ENCODE measurements at places on chromosomes 7 and 10. TPM values are rescaled to one million over a fixed set of nuclear protein-coding genes. Genes with fewer than 3 reads are reported as not detected.

DNA sequence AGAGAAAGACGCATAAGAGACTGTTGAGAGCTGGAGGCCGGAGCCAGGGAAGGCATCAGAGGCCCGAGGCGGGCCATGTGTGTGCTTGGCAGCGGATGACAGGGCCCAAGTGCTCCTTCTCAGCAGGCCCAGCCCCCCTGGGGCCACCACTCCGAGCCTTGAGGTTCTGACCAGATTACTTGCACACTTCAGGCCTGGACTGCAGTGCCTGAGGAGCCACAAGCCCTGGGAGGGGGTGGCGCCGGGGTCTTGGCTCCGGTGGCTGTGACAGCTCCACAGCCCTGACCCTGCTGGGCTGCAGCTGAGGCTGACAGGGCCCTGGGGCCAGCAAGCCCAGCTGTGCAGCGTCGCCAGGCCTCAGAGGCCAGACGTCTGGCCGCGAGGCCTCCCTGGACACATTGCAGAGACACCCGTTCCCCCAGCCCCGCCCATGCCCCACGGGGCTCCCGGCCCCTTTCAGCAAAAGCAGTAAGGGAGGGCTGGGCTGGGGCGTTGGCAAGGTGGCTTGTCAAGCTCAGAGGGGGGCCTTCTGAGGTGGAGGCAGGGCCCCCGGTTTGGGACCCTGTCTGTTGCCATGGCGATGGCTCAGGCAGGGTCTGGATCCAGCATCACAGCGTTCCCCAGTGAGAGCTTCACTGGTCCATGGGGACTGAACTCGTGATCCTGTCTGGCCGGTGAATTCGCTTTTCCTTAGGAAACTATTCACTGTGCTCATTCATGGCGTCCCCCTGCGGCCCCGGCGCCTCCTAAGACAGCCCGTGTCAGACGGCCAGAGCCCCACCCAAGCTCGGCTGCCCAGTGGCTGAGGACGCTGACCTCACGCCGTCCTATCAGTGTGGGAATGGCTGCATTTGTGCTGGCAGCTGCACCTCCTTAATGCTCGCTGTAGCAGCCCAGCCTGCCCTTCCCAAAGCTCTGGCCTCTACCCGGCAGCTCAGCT, 5.7 kb downstream of the ELN start:
- no peak overlapping the region for H3K4me3 ChIP-seq
- H3K4me1 ChIP-seq = peaks cover 9% of the 10 kb centered on the region
- H3K36me3 ChIP-seq = no peaks in the 10 kb centered on the region
- no peak overlapping the region for H3K27ac ChIP-seq

DNA sequence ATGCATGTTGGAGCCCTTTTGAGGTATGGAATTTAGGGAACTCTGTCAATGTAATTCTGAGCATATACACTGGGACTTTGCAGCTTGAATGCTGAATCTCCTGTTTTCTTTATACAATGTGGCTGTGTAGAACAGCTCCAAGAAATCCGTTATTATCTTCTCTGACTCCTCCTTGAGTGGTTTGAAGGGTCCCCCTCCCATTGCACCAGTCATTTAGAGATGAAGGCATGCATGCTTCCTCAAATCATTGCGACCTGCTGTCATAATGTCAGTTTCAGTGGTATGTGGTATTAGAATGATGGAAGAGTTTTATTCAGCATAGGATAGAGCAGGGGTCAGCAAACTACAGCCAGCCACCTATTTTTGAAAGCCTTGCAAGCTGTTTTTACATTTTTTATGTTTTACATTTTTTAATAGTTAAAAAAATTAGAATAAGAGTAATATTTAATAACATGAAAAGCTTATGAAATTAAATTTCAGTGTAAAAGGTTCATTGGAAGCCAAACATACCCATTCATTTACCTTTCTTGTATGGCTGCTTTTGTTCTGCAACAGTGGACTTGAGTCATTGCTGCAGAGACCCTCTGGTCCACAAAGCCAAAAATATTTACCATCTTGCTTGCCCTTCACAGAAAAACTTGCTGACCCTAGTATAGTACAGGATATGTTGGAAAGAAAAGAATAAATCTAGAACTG, 8.1 kb downstream of the STK17A start:
- peak overlapping the region; percentile 19 for H3K27ac ChIP-seq
- no peak overlapping the region for H3K4me3 ChIP-seq
- no peaks in the 10 kb centered on the region for H3K27me3 ChIP-seq
- DNase-seq = peak; percentile 48
- H3K4me1 ChIP-seq = peaks cover 91% of the 10 kb centered on the region
- peaks cover 1% of the 10 kb centered on the region for H3K36me3 ChIP-seq

GRCh38 chr7:4738711-4739527, 36.5 kb upstream of the AP5Z1 start:
- H3K27me3 ChIP-seq = no peaks in the 10 kb centered on the region
- no peak for DNase-seq
- H3K36me3 ChIP-seq = peaks cover 19% of the 10 kb centered on the region
- peak overlapping the region; percentile 30 for H3K27ac ChIP-seq
- H3K4me3 ChIP-seq = no peak overlapping the region
- peaks cover 23% of the 10 kb centered on the region for H3K4me1 ChIP-seq

DNA sequence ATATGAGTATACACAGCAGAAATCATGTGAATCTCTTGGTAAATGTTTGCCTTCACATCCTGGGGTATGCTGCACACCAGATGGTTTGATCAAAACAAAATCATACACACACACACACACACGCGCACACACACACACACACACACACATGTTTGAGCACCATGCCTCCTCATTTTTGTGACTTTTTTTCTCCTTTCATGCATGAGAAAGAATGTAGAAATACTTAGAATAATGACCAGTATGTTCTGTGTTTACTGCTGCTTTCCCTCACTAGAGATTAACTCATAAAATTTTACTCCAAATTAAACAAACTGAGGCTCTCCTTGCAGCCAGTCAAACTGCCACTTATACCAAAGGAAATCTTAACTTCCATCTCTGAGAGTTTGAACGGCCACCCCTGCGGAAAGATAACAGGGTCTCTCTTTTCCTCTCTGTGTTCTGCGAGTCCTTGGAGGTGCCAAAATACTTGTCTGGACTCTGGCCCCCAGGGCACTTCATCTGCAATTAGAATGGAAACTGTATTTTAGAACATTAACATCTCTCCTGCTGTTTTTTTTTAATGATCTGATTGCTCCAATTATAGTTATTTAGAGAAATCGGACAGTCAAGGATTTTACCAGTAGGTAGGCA, 320.8 kb upstream of the NFE2L3 start:
- no peaks in the 10 kb centered on the region for H3K27me3 ChIP-seq
- H3K36me3 ChIP-seq = no peaks in the 10 kb centered on the region
- DNase-seq = no peak
- H3K4me3 ChIP-seq = no peak overlapping the region
- no peaks in the 10 kb centered on the region for H3K4me1 ChIP-seq

DNA sequence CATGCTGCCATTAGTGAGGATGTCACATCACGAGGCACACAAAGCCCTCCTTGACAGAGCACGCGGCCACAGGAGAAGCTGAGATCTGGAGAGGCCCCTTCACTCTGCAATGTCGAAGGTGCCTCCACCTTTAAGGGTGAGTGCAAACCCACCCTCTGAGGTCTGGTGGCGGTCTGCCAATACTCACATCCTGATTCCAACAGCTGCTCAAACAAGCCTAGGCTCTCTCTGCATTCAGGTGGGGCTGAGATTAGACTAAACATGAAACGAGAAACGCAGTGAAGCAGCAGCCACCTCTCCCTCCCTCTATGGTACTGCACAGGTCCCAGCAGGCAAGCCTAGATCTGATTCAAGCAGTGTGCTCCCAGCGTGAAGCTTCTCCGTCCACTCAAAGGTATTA, 151.8 kb downstream of the TCERG1L start:
- no peak for DNase-seq
- no peak overlapping the region for H3K4me3 ChIP-seq
- H3K27ac ChIP-seq = no peak overlapping the region
- no peaks in the 10 kb centered on the region for H3K4me1 ChIP-seq
- no peaks in the 10 kb centered on the region for H3K36me3 ChIP-seq

GRCh38 chr7:29288181-29289091, 93.9 kb downstream of the CHN2 start:
- DNase-seq = no peak
- no peaks in the 10 kb centered on the region for H3K27me3 ChIP-seq
- no peaks in the 10 kb centered on the region for H3K36me3 ChIP-seq
- H3K4me3 ChIP-seq = no peak overlapping the region

- no peak overlapping the region for H3K27ac ChIP-seq
- no peak overlapping the region for H3K4me3 ChIP-seq
- no peaks in the 10 kb centered on the region for H3K27me3 ChIP-seq
- H3K4me1 ChIP-seq = no peaks in the 10 kb centered on the region
- no peak for DNase-seq
Observed at GRCh38 chr10:56844978-56845529, 484.0 kb upstream of the ZWINT start.

DNA sequence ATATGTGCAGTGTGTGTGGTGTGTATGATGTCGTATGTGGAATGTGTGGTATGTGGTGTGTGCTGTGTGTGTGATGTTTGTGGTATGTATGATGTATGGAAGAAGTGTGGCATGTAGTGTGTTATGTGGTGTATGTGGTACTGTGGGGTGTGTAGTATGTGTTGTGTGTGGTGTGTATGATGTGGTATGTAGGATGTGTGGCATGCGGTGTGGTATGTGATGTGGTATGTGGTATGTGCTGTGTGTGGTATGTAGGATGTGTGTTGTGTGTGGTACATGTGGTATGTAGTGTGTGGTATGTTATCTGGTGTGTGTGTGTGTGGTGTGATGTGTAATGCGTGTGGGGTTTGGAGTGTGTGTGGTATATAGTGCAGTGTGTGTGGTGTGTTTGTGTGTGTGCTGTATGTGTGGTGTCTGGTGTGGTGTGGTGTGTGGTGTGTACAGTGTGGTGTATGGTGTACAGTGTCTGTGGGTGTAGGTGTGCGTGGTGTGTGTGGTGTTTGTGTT, 129.6 kb downstream of the ATP6V0E2 start:
- no peak overlapping the region for H3K4me3 ChIP-seq
- no peaks in the 10 kb centered on the region for H3K36me3 ChIP-seq
- H3K27ac ChIP-seq = no peak overlapping the region
- DNase-seq = no peak
- no peaks in the 10 kb centered on the region for H3K27me3 ChIP-seq
- no peaks in the 10 kb centered on the region for H3K4me1 ChIP-seq

- peaks cover 23% of the 10 kb centered on the region for H3K4me1 ChIP-seq
- no peaks in the 10 kb centered on the region for H3K27me3 ChIP-seq
- no peak overlapping the region for H3K4me3 ChIP-seq
Observed at GRCh38 chr7:27177795-27178320, 3.7 kb upstream of the HOXA10 start.

NEBL gene
- total RNA-seq = not detected

DNA sequence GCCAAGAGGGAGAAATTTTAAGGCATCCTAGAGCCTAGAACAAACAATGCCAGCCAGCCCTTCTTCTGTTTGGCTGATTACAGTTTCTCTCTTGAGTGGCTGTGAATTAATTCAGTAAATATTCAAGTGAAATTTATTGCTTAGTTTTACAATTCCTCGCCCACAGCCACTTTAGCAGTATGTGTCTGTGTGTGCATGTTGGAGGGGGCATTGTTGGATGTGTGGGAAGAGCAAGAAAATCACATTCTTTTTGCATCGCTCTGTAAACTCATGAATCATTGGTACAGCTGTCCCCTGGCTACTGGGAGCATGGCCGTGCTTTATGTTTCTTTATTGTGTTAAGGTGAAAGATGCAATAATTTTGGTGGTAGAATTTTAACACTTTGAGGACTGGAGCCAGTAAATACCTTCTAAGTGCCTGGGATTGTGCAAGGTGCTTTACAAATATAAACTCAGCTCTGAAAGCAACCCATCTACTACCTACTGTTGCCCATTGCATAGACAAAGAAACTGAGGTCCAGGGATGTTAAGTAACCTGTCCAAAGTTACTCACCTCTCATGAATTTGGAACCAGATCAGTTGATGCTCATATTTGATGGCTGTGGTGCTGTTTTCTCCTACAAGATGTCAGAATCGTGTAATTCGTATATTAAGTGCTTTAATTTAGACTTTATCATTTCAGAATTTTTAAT, 89.9 kb upstream of the BTBD16 start:
- no peak overlapping the region for H3K27ac ChIP-seq
- H3K36me3 ChIP-seq = no peaks in the 10 kb centered on the region
- no peaks in the 10 kb centered on the region for H3K4me1 ChIP-seq
- H3K4me3 ChIP-seq = no peak overlapping the region
- H3K27me3 ChIP-seq = no peaks in the 10 kb centered on the region

- H3K27ac ChIP-seq = no peak overlapping the region
- no peak overlapping the region for H3K4me3 ChIP-seq
- H3K4me1 ChIP-seq = peaks cover 2% of the 10 kb centered on the region
- DNase-seq = no peak
Observed at GRCh38 chr7:98321301-98321700, 39.8 kb downstream of the BRI3 start.

GRCh38 chr10:11397980-11398580, 213.4 kb downstream of the USP6NL start:
- no peaks in the 10 kb centered on the region for H3K36me3 ChIP-seq
- no peak for DNase-seq
- peaks cover 21% of the 10 kb centered on the region for H3K4me1 ChIP-seq
- H3K27me3 ChIP-seq = no peaks in the 10 kb centered on the region
- H3K4me3 ChIP-seq = no peak overlapping the region

- no peak for DNase-seq
- H3K27me3 ChIP-seq = no peaks in the 10 kb centered on the region
- no peak overlapping the region for H3K4me3 ChIP-seq
- no peaks in the 10 kb centered on the region for H3K4me1 ChIP-seq
Observed at GRCh38 chr10:117755659-117756014, 213.1 kb downstream of the EMX2 start.

GRCh38 chr10:3118641-3119091, 51.3 kb downstream of the PFKP start:
- no peaks in the 10 kb centered on the region for H3K27me3 ChIP-seq
- DNase-seq = no peak
- no peak overlapping the region for H3K4me3 ChIP-seq
- no peaks in the 10 kb centered on the region for H3K4me1 ChIP-seq

EN2 gene
- total RNA-seq = not detected

DNA sequence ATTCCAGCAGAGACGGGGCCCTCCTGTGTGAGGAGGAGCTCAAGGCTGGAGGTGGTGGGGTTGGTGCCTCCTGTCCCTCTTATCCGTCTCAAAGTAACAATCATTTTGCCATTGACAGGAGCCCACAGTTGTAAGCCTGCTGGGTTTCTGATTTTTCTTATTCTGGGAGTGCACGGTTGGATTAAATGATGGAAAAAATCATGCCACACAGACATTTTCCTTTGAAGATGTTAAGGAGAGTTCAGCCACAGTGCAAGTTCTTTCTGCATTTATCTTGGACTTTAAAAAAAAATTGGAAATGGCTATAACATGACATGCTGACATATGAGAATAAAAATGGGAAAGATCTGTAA, 8.4 kb upstream of the LYZL1 start:
- H3K27me3 ChIP-seq = no peaks in the 10 kb centered on the region
- H3K27ac ChIP-seq = no peak overlapping the region
- no peaks in the 10 kb centered on the region for H3K36me3 ChIP-seq
- DNase-seq = no peak
- no peak overlapping the region for H3K4me3 ChIP-seq
- H3K4me1 ChIP-seq = peaks cover 5% of the 10 kb centered on the region

PDLIM1 gene
- 126 TPM for total RNA-seq
